Activated naive CD4-positive, alpha-beta T cell treated with anti-CD3 and anti-CD28 coated beads, Interleukin-2, amount 50 U/mL, for 72 hours (primary cell): ENCODE measurements at places on chromosomes 12 and 14. TPM values are rescaled to one million over a fixed set of nuclear protein-coding genes. Genes with fewer than 3 reads are reported as not detected.

- no peak for DNase-seq
Measured at GRCh38 chr14:38012056-38012455, 195.6 kb upstream of the SSTR1 start.

- DNase-seq = no peak
Measured at GRCh38 chr14:96247031-96247430, 9.0 kb upstream of the BDKRB1 start.

GRCh38 chr12:1630133-1630826 is 1.2 kb downstream of the WNT5B start:
- DNase-seq = peak; percentile 21

- DNase-seq = no peak
Measured at GRCh38 chr12:59678759-59679411, 83.1 kb downstream of the SLC16A7 start.

DNA sequence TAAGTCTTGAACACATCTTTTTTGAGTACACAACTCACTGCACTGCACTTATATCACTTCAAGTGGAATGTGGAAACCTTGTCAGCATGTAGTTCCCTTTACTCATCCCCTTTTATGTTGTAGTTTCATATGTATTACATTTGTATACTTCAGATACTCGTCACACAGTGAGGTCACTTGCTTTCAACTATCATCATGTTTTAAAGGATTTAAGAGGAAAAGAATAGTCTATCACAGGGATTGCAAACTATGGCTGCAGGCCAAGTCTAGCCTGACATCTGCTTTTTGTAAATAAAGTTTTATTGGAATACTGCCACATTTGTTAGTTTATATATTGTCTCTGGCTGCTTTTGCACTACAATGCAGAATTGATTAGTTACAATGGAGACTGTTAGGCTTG is 24.3 kb downstream of the CNOT2 start:
- DNase-seq = no peak

DNA sequence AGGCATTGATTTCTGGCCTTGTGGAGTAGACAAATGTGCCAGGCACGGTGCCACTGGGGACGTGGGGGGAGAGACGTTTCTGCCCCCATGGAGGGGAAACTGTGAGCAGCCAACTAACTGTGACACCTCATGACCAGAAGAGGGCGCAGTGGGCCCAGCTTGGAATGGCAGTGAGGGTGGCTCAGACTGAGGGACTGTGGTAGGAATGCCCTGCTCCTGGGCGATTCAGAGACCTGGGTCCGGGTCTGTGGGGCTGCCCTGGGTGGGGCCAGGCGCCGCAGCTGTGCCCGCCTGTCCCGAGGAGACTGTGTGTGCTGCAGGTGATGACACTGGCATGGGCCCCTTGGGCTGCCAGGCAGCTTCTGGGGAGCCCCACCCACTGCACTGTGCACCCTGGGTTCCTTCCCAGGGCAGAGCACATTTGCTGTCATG is 60.6 kb downstream of the SLC25A47 start:
- no peak for DNase-seq

DNA sequence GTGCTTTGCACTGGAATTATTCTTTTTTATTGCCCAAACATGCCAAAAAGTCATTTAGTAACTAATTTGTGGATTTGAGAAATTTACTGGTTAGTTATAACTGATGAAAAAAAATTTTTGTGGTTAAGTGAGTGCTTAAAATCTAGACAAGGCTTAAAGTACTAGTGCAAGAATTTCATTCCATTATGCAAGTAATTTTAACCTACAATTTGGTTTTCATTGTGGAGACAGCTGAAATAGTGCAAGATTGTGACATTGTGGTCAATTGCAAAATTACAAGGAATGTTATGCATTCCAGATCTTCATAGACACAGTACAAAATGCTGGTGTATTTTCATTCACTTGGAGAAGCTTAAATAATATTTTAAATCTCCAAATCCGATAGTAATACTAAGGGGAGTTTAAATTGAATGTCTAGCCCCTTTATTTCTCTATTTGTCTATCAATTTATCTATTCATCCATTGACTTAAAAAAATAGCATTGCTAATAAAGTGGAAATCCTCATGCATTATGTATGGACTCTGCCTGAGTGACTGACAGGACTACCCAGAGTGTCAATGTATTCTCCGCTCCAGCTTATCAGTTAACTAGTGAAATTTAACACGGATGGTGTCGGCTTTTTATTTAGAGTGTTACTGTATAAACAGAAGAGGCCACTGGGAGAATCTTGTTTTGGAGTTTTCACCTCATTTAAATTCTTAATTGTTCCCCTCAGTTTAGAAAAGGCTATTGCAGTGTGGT is 125.9 kb downstream of the ALX1 start:
- no peak for DNase-seq

GRCh38 chr12:112018571-112019237 is 5.5 kb downstream of the ERP29 start:
- no peak for DNase-seq

- no peak for DNase-seq
Measured at GRCh38 chr12:105445649-105446048, 115.2 kb downstream of the C12orf75 start.

DNA sequence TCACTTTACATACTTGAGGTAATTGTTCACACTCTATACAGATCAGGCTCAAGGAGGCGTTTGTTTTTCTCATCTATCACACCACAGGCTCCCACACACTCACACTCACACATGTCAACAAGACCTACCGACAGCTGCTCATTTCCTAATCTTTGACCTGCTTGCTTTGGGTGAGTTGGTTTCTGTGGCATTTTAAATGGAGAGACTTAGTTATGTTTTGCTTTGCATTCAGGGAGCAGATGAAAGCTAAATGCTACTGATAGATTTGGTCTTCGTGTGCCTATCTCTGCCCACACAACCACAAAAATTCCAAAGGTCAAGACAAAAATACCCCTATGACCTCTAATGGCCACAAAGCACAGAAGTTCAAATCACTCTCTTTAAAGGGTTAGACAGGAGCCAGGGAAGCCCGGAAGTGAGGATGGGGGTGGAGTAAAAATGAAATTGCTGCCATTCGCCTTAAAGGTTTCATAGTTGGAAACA is 203.5 kb upstream of the G2E3 start:
- DNase-seq = no peak

DNA sequence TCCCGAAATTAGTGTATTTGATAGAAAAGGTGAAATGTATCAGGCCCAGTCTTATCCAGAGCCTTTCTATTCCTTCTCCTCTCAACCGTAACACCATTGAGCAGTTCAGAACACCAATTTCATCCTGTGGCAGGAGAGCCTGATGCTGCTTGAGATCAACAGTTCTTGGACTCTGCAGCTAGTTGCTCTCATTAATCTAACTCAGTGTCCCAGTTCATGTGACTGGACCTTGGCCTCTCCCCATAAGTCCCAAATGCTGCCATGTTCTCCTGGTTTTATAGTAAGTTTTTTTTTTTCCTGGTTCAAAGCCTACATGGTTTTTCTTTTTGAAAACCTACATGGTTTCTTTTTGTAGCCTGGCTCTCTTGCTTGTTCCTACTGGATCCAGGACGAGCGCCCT is 293.9 kb downstream of the ITPR2 start:
- DNase-seq = no peak

GRCh38 chr12:67394550-67394949 is 125.4 kb downstream of the CAND1 start:
- DNase-seq = no peak

GRCh38 chr12:8849876-8850275 is 27.5 kb downstream of the A2ML1 start:
- no peak for DNase-seq

- DNase-seq = peak; percentile 63
Measured at GRCh38 chr12:127125607-127126259, 1141.2 kb upstream of the TMEM132C start.

DNA sequence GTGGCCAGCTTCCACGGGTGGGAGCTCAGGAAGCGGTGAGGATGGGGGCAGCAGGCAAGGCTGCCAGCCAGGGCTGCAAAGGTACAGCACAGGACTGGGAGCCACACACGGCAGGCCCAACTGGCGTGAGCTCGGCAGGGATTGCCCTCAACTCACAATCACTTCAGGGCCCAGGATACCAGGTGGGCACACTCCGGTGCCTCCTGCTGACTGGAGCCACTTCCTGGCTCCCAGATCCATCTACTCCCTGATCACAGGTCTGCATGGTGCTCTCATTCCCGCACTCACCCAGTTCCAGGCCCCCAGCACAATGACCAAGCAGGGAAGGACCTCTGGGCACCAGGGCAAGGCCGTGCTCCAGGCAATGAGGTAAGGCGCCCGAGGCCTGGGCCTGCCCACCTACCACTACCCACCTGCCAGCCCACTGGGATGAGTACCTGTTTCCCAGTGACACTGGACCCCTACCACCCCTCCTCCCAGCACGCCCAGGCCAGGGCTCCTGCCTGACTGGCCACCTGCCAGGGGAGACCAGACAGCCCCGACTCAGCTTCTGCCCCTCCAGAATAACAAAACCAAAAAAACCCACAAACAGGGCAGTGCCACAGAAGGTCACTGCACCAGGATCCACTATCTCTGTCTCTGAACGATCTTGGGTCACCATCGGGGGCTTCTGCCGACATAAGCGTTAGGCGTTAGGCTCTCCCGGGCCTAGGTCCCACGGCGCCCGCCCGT is 1.8 kb downstream of the JAG2 start:
- DNase-seq = no peak

DNA sequence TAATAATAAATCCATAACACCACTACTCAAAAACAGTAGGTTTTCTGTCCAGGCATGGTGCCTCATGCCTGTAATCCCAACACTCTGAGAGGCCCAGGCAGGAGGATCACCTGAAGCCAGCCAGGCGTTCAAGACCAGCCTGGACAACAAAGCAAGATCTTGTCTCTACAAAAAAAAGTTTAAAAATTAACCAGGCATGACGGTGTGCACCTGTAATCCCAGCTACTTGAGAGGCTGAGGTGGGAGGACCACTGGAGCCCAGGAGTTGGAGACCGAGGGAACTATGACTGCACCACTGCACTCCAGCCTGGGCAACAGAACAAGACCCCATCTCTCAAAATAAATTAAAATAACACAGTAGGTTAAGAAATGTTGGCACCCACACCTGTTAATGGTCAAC is 44.5 kb upstream of the AP4S1 start:
- no peak for DNase-seq

DNA sequence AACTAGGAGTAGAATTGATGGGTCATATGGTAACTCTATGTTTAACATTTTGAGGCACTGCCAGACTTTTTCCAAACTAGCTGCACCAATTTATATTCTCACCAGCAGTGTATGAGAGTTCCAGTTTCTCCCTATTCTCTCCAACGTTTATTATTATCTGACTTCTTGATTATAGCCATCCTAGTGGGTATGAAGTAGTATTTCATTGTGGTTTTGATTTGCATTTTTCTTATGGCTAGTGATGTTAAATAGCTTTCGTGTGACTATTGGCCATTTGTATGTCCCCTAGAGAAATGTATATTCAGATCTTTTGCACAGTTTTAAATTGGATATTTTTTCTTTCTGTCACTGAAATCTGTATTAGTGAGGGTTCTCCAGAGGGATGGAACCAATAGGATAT is 37.8 kb downstream of the HELB start:
- DNase-seq = no peak

GRCh38 chr12:103956509-103957027 is 9.1 kb upstream of the TDG start:
- DNase-seq = no peak

DNA sequence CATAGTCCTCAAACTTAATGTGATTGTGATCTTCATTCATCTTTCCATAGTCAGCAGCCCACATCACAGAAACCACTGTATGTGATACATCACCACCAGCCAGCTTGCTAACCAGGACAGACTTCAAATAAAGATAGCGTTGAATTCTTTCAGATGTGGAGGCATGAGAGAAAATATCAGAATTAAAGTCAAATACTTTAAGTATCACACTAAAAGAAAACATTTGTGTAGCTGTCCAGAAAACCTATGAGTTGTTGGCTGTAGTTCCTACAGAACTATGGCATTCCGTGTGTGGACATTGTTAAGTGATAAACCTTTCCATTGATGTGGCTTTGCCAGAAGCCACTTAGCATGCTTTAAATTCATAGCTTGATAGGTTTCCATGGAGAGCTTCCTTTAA is 105.1 kb downstream of the LLPH start:
- no peak for DNase-seq

GRCh38 chr12:51970904-51971646 is 19.6 kb downstream of the ACVR1B start:
- DNase-seq = peak; percentile 56

- DNase-seq = no peak
Measured at GRCh38 chr12:7178481-7178880, 11.0 kb upstream of the PEX5 start.

- no peak for DNase-seq
Measured at GRCh38 chr14:105479431-105480158, 5.0 kb downstream of the CRIP2 start.

DNA sequence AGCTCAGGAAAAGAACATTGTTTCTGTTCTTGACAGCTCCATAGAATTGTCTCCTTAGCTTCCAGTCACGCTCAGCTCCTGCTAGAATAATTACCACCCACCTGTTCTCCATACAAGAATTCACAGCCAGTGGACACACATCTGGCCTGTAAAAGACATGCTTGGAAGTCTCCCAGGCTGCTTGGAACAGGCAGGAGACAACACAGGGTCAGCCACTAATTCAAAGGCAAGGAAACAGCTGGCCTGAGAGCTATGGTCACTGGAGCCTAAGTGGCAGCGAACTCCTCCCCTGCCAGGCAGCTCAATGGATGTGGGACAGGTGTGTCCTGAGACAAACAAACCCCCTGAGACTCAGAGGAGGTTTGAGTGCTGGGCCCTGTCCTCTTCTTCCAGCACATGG is 22.9 kb upstream of the LTBP2 start:
- DNase-seq = no peak

GRCh38 chr12:117968826-117969659 is at the start of gene KSR2:
Gene KSR2, minus strand, starts transcription at chr12:117968990. Its CDS starts 735 bp downstream, at chr12:117968255.
- DNase-seq = no peak

- DNase-seq = no peak
Measured at GRCh38 chr12:62714181-62714773, 220.7 kb downstream of the PPM1H start.

DNA sequence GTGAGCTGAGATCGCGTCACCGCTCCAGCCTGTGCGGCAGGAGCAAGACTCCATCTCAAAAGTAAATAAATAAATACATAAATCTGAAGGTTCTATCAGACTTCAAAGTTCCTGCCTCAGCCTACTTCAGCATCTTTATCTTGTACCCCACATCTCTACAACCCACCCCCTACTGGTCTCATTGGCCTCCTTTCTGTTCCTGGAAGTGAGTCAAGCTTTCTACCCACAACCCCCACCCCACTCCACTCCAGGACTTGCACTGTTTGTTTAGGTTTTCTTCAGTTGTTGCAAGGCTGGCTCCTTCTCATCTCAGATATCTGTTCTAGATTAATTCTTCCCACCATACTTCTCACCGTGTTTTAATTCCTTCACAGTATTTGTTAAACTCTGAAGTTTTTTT is 714 bp upstream of the PSMC6 start:
- DNase-seq = peak; percentile 27

TOMM20L gene
- total RNA-seq = not detected

AICDA gene
- not detected for total RNA-seq

FBXO33 gene
- total RNA-seq = 15.6 TPM

IL26 gene
- total RNA-seq = not detected

CTDSP2 gene
- total RNA-seq = 103 TPM

RNFT2 gene
- total RNA-seq = 25.5 TPM

ADAM20 gene
- 2.4 TPM for total RNA-seq

NFYB gene
- total RNA-seq = 18.2 TPM

ST8SIA1 gene
- 1.7 TPM for total RNA-seq

PDE3A gene
- total RNA-seq = not detected

P3H3 gene
- 3.0 TPM for total RNA-seq

PRH2 gene
- total RNA-seq = not detected

GALNT6 gene
- 8.8 TPM for total RNA-seq

C1QL4 gene
- total RNA-seq = not detected

GYS2 gene
- not detected for total RNA-seq

GPR132 gene
- total RNA-seq = 32.6 TPM

FAIM2 gene
- 0.78 TPM for total RNA-seq

HHIPL1 gene
- 0.16 TPM for total RNA-seq
